Tibial nerve (tissue), 4 donors: ENCODE measurements at places on chromosomes 13 and 19.
A peak's percentile ranks its signal among the peaks of the same experiment; 100 is the strongest.

DNA sequence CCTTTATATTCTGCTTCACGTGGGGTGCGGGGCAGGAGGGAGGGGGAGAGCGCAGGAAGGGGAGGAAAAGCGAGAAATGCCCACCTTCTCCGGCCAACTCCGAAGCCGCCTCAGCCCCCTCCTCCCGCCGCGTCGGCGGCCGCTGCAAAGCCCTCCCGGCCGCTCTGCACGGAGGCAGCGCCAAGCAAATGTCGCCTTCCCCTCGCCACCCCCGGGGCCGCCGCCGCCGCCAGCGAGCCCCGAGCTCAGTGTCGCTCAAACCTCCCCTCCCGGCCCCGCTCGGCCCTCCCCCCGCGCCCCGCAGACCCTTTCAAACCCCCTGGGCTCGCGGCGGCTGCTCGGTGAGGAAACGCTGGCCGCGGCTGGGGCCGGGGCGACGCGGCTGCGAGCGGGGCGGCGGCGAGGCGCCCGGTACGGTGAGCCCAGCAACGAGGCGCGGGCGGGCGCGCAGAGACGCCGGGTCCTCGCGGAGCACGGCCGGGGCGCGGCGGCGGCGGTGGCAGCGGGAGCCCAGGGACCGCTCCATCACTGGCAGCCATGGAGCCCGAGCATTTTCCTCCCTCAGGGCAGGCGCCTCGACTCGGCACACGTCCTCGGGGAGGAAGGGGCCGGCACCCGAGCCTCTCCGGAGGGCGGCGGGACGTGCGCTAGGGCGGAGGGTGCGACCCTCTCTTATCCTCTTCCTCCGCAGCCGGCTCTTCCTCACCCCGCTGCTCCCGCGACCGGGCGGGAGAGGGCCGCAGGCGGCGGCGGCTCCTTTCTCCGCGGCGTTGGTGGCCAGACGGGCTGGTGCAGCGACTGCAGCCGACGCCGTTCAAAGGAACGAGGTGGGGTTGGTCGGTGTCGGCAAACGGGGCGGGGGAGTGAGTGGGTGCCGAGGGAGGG, 463 bp upstream of the TSC22D1 start:
- H3K4me3 ChIP-seq, result peak overlapping the region; percentile 97
- no peaks in the 10 kb centered on the region for H3K27me3 ChIP-seq
- peak overlapping the region; percentile 97 for H3K27ac ChIP-seq
- H3K4me1 ChIP-seq, result peaks cover 29% of the 10 kb centered on the region

DNA sequence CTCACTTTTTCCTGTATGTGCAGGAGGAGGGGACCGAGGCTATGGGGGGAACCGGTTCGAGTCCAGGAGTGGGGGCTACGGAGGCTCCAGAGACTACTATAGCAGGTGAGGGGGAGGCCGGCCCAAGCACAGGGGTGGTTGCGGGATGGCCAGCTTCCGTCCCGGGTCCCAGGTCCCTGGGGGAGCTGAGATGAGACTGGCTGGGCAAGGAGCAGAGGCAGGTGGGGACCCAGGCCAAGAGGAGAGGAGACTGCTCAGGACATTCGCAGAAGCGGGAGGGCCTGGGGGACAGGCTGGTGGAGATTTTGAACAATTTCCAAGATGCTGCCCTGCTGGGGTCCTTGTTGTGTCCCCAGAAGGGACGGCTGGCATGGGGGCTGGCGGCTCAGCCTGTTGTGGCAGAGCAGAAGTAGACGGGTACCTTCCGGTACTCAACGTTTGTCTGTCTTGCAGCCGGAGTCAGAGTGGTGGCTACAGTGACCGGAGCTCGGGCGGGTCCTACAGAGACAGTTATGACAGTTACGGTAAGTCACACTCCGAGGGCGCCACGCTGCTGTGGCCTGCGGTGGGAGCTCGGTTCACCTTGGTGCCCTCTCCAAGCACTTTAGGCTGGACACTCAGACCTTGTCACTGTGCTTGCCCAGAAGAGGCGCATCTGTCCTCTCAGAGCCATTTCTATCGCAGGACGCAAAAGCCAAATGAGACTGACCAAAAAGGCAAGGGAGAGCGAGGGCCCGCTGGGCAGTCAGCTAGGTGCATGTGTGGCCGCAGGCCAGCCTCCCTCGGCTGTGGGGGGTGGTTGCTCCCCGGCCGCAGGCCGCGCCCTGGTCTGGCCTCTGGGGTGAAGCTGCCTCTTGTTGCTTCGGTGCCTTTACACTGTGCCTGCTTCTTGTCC, 2.6 kb downstream of the CIRBP start:
- no peaks in the 10 kb centered on the region for H3K27me3 ChIP-seq
- H3K27ac ChIP-seq, result peak overlapping the region; percentile 93
- H3K4me1 ChIP-seq, result peaks cover 76% of the 10 kb centered on the region
- H3K36me3 ChIP-seq, result peaks cover 38% of the 10 kb centered on the region
- no peak overlapping the region for H3K4me3 ChIP-seq
- no peak for DNase-seq

DNA sequence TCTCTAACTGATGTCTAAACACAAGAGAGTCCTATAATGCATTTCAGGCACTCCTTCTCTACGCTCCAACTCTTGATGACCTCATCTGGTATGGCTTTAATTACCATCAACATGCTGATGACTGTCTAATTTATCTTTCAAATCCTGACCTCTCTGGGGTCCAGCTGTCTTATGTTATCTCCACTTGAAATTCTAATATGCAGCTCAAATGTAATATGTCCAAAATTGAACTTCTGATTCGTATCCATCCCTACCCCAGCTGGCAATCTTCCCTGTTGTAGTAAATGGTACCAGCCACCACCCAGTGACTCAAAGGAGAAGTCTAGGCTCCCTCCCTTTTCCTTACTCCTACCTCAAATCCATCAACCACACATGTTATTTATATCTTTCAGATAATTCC, 288.0 kb upstream of the SLC10A2 start:
- DNase-seq, result no peak
- no peak overlapping the region for H3K27ac ChIP-seq
- H3K4me3 ChIP-seq, result no peak overlapping the region
- no peaks in the 10 kb centered on the region for H3K36me3 ChIP-seq

DNA sequence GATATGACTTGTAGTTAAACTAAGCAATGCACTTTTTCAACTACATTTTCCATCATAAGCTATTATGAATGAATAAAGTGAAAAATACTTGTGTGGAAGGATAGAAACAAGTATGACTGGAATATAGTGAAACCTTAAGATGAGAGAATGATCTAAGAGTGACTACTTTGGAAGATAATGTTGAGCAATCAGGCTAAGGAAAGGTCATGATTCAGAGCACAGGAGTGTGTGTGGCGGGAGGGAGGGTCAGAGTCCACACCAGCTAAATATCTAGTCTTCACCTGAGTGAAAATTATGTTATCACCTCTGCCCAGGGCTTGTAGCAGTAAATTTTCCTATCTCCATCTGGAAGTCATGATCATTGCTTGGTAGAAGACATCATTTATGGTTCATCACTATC, 833.4 kb upstream of the ATXN8OS start:
- no peaks in the 10 kb centered on the region for H3K36me3 ChIP-seq
- no peak overlapping the region for H3K27ac ChIP-seq
- H3K4me3 ChIP-seq, result no peak overlapping the region
- H3K4me1 ChIP-seq, result no peaks in the 10 kb centered on the region
- DNase-seq, result no peak

DNA sequence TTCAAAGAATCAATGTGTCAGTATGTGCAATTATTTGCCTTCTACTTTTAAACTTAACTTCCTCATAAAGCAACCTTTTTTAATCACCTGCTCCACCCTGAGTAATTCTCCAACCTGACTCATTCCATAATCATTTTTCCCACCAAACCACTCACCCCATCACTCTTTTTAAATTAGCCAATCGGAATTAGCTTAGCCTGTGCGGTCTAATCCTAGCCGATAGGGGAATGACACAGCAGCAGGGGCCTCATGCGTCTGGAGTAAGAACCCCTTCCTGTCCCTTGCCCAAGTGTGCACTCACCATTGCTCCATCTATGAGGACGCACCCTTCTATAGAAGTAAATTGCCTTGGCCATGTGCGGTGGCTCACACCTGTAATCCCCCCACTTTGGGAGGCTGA, 27.4 kb upstream of the ZNF83 start:
- H3K27ac ChIP-seq, result no peak overlapping the region
- DNase-seq, result no peak
- H3K27me3 ChIP-seq, result no peaks in the 10 kb centered on the region
- no peaks in the 10 kb centered on the region for H3K4me1 ChIP-seq
- no peak overlapping the region for H3K4me3 ChIP-seq

DNA sequence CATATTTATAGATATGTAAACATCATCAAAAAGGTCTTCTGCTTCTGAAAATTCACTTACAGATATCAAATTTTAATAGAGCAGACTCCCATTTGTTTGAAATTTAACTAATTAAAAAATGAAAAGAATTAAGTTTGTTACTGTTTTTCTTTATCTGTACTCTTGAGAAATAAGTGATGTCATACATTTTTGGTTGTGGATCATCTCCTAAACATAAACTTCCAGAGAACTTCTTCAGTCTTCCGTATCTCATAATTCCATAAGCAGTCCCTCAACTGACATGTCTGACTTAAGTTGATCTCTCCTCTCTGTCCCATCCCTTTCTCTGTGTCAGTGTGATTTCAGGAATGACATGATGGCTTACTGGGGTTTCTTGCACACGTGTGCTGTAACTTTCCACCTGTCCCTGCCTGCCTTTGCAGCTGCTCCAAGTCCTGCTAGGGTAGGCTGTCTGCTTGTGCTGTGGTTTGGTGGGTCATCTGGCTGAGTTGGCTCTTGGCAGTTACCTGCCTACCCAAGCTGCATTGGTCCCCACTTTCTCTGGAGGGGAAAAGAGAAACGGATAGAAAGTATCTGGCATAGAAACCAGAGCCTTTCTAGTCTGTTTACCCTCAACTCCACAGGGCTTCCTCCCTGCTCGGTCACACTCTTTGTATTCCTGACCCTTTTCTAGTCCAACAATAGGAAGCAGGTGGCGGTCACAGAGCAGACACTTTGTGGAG, 127.1 kb downstream of the GGACT start:
- no peaks in the 10 kb centered on the region for H3K4me1 ChIP-seq
- no peaks in the 10 kb centered on the region for H3K36me3 ChIP-seq
- no peak overlapping the region for H3K27ac ChIP-seq
- no peak overlapping the region for H3K4me3 ChIP-seq
